Activated T-cell treated with anti-CD3 and anti-CD28 coated beads for 4 hours (primary cell): ENCODE measurements at places on chromosomes 5 and 9.

GRCh38 chr9:80932181-80932580 is 757.2 kb downstream of the TLE1 start:
- no peak for DNase-seq

GRCh38 chr5:139214646-139215045 is 16.5 kb upstream of the SIL1 start:
- no peak for DNase-seq

DNA sequence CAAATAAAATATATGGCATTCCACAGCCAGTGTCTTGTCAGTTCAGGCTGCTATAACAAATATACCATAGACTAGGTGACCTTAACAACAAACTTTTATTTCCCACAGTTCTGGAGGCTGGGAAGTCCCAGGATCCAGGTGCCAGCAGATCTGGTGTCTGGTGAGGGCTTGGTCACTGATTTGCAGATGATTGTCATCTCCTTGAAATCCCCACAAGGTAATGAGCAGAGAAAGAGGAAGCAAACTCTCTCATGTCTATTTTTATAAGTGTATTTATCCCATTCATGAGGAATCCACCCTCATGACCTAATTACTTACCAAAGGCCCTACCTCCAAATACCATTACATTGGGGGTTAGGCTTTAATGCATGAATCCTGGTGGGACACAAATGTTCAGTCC is 663.2 kb downstream of the TLR4 start:
- DNase-seq = no peak

- no peak for DNase-seq
Observed at GRCh38 chr5:142385194-142385593, 60.4 kb upstream of the SPRY4 start.

DNA sequence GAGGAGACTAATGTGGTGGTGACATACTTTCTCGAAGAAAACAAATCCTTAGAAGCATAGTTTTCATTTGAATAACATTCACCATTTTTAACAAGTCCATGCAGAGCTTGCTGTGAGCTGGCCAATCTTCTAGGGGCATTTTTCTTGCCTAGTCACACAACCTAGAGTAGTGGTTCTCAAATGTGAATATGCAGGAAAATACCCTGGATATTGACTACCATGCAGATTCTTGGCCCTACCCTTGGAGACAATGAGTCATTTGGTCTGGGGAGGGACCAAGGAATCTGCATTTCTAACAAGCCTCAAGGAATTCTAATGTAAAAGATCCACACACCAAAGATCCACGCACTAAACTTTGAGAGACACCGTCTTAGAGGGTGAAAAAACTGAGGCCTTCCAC is 23.5 kb downstream of the GDNF start:
- no peak for DNase-seq

DNA sequence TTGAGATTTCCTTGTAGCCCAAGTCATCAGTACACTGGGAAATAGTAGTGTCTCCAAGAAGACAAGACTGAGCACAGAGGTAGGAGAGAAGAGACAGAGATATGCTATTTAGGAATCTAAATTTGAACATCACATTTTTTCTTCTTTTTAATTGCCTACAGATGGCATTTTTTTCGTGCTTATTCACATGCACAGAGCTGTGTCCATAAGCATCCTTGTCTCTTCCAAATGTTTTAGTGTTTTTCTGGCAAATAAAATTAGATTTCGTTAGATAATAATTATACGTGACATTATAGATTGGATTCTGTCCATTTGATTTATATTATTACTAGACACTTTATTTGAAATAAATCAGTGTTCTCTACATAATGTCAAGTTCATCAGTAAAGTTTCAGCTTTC is 80.9 kb downstream of the PRR16 start:
- no peak for DNase-seq

GRCh38 chr5:54738973-54739367 is 221.4 kb downstream of the SNX18 start:
- no peak for DNase-seq

GRCh38 chr9:6692433-6692832 is 46.9 kb upstream of the GLDC start:
- no peak for DNase-seq

DNA sequence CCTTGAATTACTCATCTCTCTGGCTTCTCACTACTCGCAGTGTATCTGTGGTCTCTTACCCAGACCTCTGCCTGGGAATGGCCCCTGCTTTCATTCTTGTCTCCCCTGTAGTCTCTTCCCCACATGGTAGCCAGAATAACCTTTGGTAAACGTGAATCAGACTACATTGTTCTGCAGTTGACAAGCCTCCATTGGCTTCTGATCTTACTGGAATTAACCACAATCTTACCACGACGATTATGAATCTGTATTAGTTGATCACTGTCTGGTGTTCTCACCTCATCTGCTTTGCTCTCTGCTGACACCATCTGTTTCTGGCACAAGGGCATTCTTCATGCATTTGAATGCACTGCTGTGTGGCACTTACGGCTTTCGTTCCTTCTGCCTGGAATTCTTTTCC is 781.2 kb downstream of the MTRR start:
- no peak for DNase-seq

GRCh38 chr9:88291856-88292255 is 96.4 kb upstream of the SPIN1 start:
- no peak for DNase-seq

DNA sequence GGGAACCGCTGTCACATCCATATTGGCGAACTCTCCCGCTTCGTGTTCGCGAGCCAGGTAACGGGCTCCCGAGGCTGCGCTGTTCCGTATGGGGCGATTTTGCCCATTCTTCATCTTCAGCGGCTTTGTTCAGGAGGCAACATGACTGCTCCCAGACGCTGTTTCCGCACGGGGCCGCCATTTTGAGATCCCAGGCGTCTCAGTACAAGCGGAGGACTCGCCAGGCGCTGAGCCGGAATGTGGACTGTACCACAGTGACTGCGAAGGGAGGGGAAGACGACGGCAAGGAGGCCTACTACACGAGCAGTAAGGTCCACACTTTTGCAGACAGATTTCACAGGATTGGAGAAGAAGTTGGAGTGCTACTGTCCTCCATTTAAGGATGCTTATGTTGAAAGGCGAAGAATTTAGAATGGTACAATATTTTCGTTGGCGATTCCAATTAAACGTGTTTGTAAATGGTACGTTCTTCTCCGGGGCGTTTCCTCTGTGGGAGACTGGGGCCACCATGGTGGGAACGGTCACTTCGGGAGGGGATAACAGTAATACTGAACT is 41.6 kb upstream of the ZNF300 start:
- no peak for DNase-seq

DNA sequence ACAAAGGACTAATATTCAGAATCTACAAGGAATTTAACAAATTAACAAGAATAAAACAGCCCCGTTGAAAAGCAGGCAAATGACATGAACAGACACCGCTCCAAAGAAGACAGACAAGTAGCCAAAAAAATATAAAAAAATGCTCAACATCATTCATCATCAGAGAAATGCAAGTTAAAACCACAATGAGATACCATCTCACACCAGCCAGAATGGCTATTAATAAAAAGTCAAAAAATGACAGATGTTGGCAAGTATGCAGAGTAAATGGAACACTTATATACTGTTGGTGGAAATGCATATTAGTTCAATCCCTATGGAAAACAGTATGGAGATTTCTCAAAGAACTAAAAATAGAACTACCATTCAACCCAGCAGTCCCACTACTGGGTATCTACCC is 302.7 kb upstream of the RGMB start:
- no peak for DNase-seq

GRCh38 chr5:68041293-68041692 is 174.3 kb upstream of the PIK3R1 start:
- no peak for DNase-seq
